ENCODE measurements at places on chromosomes 1 and 21.

DNA sequence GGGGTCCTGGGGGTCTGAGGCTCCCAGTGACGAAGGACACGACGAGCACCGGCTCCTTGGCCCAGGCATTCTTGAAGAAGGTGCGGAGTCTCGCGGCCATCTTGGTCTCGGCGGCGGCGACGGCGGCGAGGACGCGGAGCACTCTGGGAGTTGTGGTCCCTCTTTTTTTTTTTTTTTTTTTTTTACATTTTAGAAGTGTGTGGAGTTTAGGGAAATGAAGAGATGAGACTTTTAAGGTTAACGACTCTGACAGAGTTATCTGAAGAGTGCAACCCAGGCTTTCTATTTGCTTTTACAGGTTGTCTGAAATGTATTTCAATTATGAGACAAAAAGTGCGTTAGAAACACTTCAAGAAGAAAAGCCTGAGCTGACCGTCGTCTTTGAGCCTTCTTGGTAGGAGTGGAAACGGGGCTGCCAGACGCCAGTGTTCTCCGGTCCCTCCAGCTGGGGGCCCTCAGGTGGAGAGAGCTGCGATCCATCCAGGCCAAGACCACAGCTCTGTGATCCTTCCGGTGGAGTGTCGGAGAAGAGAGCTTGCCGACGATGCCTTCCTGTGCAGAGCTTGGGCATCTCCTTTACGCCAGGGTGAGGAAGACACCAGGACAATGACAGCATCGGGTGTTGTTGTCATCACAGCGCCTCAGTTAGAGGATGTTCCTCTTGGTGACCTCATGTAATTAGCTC, 9.7 kb downstream of the OR2B11 start:
- peak; percentile 4 for DNase-seq

- no peak for DNase-seq
Measured at GRCh38 chr1:245079021-245079609, 75.7 kb upstream of the KIF26B start.

DNA sequence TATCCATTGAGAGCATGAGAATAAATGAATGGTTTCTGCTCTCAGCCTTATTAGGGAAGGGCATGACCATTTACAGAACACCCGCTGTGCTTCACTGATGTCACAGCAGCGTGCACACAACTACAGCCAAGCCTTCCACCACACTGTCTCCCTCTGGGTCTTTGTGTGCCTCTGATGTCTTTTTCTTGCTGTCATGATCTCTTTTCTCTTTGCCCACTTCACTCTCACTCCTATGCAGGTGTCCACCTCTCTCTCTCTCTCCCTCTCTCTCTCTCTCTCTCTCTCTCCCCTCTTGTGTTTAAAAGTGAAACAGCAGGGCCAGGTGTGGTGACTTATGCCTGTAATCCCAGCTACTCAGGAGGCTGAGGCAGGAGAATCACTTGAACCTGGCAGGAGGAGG, 232.5 kb upstream of the JUN start:
- DNase-seq = no peak

DNA sequence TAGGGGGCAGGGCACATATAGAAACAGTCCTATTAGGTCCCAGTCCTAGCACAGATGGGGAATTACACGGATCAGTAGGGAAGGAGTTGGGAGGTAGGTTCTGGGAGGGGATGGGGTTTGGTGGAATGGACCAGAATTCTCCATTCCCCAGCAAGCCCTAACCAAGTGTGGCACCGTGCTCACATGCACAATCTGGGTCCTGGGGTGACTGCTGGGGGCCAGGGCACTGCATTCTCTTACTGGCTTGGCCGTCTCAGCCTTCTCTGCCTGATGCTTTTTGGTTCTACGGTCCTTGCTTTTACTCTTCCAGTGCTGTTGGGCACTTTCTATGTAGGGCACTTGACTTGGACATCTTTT, 53.9 kb downstream of the NENF start:
- DNase-seq = no peak

GRCh38 chr1:39732730-39733129, 6.0 kb upstream of the PPIE start:
- no peak for DNase-seq

DNA sequence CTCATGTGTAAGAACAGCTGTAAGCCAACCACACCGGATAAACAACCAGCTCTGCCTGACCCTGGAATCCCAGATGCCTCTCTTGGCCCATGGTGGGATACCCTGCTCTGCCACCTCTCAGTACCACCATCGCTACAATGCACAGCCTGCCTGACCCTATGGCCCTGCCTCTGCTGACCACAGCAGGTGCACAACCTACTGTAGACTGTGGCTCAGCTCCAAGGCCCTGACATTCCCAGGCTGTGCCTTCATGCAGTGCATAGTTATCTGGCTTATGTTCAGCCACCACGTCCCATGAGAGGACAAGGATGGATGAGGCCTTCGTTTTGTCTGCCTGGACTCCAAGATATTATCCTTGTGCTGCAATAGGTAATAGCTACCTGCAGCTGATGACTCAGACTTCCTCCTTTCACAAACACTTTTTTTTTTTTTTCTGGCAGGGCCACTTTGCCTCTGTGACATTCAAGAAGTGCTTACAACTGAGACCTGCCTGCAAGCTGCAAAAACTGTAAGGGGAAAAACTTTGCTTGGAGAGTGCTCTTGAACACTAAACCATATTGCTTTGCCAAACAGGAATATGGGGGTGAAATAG, 177.7 kb downstream of the URB2 start:
- DNase-seq = no peak

- no peak for DNase-seq
Measured at GRCh38 chr1:183390561-183390960, 27.6 kb downstream of the NMNAT2 start.

- DNase-seq = no peak
Measured at GRCh38 chr1:192407206-192407605, 90.4 kb downstream of the RGS21 start.

GRCh38 chr21:46392921-46393320, 65.8 kb upstream of the DIP2A start:
- DNase-seq = no peak
